ENCODE measurements at places on chromosomes 3 and 15.

DNA sequence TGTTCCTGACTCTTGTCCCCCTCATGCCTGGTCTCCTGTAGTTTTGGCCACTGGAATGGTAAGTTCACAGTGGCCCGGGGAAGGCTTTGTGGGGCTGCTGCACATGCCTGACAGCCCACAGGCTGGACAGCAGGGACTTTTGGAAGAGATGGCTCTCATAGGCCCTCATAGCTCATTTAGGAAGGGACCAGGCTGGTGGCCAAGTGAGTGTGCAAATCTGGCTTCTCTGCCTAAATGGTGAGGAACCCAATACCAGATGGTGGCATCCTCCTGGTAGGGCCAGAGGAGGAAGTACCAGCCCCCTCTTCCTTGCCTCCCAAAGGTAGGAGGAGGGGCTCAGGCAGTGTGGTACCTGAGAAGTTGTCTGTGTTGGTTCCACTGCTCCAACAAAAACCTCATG, 25.6 kb downstream of the ALPK3 start:
- DNase-seq = no peak

GRCh38 chr15:62066663-62067447, at the start of gene C2CD4A:
TSS of gene C2CD4A (plus strand) at chr15:62066977. CDS start at chr15:62067614, 637 bp downstream.
- peak; percentile 40 for DNase-seq

GRCh38 chr3:150059729-150060128, 89.0 kb upstream of the PFN2 start:
- DNase-seq = no peak

- DNase-seq = no peak
Observed at GRCh38 chr3:182621435-182622240, 171.7 kb upstream of the ATP11B start.

DNA sequence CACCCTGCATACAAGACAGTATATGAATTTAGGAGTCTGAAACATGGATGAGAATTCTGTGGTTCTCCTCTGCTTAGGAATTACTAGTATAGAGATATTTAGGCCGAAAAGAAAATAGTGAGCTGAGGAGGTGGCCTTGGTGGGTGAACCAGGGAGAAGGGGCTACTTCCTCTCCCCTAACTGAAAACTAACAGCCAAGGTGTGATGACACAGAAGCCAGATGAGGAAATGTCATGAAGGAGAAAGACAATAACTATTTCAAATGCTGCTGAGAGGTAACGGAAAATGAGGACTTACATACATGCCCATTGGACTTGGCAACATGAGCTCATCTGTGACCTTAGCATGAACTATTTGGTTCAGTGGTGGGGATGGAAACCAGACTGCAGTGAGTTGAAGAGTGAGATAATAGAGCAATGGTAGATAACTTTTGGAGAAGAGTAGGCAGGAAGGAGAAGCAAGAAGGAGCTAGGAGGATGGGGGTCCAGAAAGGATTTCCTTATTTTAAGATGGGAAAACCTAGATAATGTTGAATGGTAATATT, 114.4 kb upstream of the TSPAN3 start:
- no peak for DNase-seq

- no peak for DNase-seq
Observed at GRCh38 chr3:34065901-34066300, 267.5 kb downstream of the PDCD6IP start.

- no peak for DNase-seq
Observed at GRCh38 chr3:11136830-11137626, 17.3 kb upstream of the HRH1 start.

GRCh38 chr3:74906181-74906580, 291.7 kb upstream of the CNTN3 start:
- no peak for DNase-seq

DNA sequence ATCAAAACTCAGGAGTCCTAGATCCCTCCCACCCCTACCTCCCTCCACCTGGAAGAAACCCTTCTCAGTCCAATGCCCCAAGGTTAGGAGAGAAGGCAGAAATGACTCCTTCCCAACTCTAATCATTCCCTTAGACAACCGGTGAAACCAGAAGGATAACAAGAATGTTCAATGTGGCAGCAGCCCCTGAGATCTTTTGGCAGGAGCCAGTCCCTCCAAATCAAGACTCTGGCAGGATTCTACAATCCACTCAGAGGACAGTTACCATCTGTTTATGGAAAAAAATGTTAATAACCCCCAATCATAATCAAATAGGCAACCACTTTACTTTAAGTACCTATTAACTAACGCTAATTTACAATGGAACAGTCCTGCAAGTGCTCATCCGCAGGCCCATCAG, 136.5 kb downstream of the NTRK3 start:
- DNase-seq = no peak

DNA sequence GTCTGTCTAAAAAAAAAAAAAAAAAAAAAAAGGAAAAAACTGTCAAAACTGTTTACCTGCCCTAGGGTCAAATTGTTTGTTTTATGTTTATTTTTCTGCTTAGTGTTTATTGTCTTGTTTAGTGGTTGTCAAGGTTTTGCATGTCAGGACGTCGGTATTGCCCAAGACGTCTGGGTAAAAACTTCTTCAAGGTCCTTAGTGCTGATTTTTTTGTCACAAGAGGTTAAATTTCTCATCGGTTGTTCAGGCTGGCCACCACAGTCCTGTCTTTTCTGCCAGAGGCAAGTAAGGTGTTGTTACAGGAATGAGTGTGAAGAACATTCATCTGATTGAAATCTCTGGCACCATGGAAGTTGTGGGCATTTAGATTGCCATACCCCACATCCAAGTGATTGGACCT, 7.0 kb downstream of the DET1 start:
- DNase-seq = no peak

GRCh38 chr3:108322352-108322751, 26.0 kb downstream of the HHLA2 start:
- DNase-seq = peak; percentile 1

DNA sequence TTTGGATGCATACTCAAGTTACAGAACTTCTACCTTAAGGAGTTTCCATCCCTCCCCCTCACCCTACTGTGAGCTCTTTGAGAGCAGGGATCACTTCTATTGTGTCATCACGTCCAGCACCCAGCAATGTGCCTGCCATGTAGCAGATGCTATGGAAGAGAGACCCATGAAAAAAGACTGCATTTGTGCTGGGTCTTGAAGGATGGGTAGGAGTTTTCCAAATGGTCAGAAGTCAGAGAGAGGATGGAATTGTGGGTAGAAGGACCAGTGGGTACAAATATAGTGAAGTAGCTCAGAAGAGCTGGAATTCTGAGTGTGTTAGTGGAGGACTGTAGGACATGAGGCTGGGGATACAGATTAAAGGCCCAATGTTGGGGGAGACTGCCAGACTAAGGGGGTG, 141.7 kb downstream of the SRGAP3 start:
- DNase-seq = no peak

DNA sequence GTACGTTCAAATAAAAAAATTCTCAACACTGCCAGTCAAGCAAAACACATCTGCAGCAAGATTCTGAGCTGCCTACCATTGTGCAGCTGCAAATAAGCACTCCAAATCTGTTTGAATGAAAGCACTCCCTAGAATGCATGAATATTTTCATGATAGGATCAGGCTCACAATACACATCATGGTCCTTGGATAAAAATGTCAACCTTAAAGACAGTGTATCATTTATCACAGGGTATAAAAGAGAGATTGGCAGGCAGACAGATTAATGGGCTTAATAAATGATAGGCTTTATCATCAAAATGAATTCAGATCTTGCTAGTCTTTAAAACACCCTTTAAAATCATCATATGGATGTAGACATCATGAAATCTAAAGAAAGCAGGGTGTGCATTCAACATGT, 9.2 kb downstream of the RYR3 start:
- no peak for DNase-seq

- no peak for DNase-seq
Observed at GRCh38 chr15:62929000-62929357, 113.6 kb upstream of the TPM1 start.

GRCh38 chr3:74614107-74614967, at the start of gene CNTN3:
TSS of gene CNTN3 (minus strand) at chr3:74614659. CDS start at chr3:74521112, 93,547 bp downstream.
- no peak for DNase-seq

DNA sequence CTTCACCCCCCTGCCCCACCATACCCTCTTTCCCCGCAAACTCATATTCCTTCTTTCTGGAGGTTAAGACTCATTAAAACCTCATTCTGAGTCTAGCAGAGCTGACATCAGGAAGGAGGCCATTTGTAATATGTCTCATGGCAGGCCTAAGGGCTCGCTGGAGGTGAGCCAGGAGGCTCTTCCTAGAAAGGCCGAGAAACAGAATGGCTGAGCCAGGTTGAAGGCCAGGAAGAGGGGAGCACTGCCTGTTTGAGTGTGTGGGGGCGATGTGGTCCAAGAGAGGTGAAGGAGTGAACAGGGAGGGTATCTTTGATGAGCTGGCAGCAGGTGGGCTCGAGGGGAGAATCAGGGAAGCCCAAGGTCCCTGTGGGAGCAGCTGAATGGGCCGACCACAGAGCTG, 317.3 kb downstream of the TLE3 start:
- no peak for DNase-seq

DNA sequence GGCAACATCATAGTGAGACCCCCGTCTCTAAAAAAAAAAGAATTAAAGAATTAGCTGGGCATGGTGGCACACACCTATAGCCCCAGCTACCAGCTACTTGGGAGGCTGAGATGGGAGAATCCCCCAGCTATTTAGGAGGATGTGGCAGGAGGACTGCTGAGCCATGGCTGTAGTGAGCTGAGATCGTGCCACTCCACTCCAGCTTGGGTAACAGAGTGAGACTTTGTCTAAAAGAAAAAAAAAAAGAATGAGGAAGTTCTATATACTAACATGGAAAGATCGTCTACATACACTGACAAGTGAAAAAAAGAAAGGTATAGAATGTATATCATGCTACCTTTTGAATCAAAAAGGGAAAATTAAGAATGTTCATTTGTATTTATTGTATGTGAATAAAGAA, 83.9 kb upstream of the CDAN1 start:
- DNase-seq = no peak

DNA sequence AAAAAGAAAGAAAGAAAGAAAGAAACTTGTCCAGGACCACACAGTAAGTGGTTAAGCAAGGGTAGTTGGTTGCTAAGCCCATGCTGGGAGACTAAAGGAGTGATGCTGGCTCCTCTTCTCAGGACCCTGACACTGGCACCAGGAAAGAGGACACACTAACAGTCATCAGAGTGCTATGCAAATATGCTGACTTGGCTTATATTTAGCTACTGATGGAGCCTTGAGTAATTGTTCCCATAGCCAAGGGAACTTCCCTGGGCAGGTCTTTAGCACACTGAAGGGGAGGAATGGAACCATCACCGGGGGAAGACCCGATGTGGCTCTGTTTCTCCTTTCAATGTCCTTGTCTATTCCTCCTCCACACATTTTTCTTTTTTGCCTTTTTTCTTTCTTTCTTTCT, 6.2 kb downstream of the TMEM40 start:
- DNase-seq = no peak

GRCh38 chr3:8622873-8623691, 21.5 kb downstream of the SSUH2 start:
- no peak for DNase-seq

GRCh38 chr3:178393824-178394223, 142.4 kb upstream of the KCNMB2 start:
- DNase-seq = no peak

- no peak for DNase-seq
Observed at GRCh38 chr3:135503065-135503759, 462.3 kb upstream of the PPP2R3A start.

GRCh38 chr3:188680189-188680588, 491.6 kb upstream of the TPRG1 start:
- DNase-seq = no peak

DNA sequence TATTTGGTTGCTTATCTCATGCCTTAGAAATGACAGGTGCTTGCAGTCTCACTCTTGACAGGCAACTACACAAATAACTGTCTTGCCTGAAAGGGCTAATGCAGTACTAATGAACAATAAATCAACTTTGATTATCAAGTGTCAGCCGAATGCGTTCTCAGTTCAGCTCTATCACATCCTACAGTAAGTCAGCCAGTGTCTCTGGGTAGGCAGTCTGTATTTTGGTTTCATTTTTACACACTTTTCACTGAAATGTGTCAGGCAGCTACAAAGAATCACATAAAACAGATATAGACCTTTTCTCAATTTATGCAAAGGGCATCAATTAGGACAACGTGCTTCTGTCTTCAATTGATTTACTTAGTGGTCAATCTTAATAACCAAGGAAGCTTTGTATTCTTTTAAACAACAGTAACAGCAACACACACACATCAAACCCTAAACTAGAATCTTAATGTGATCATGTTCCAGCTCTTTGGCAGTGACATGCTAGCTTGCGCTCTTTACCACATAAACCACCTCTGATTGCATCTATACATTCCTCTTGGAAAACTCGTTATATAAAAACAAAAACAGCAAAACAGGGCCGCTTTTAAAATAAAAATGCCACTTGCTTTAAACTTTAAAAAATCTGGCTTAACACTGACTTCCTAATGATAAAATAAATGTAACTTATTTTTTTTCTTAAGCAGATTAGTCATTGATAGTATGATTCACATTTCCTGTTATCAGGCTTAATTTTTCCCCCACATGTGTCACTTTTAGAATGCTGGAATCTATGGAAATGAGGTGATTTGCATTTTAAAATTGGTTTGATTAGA, 520.4 kb downstream of the FOXP1 start:
- no peak for DNase-seq

GRCh38 chr3:195028877-195029606, 241.9 kb downstream of the XXYLT1 start:
- DNase-seq = no peak

DNA sequence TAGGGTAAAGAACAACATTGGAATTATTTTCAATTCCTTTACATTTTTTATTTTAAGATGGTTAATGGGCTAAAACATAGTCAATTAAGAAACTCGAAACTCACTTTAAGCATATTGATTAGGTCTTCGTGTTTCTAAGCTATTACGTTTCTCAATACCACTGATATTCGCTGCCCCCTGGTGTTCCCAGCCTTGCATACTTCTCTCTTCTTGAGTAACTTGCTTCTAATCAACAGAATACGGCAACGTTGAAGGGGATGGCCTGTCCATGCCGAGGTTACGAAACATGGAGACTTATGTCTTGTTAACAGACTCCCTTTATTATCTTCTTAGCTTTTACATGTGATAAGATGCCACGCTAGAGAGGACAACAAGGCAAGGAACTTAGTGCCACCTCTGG, 43.6 kb downstream of the ROBO1 start:
- no peak for DNase-seq

DNA sequence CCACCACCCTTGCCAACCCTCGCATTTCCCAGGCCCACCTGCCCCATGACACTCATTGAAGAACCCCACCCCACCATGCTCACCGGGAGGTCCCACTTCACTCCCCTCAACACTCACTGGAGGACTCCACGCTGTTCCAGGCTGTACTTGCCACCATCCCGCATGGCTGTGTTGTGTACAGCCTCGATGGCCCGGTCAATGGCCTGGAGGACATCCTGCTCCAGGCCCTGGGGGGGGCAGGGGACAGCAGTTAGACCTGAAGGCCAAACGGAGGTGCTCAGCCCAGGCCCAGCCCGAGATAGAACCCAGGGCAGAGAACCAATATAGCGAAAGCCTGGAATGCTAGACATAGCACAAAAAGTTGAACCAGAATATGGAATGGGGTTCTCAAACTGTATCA, 2.9 kb downstream of the NCKIPSD start:
- DNase-seq = no peak

Data from stimulated activated CD4-positive, alpha-beta T cell treated with anti-CD3 and anti-CD28 coated beads, Interleukin-15, amount 100 ng/mL, for 1 hour (primary cell).